DMS79 (cell line): ENCODE measurements at places on chromosomes 7 and 10.

DNA sequence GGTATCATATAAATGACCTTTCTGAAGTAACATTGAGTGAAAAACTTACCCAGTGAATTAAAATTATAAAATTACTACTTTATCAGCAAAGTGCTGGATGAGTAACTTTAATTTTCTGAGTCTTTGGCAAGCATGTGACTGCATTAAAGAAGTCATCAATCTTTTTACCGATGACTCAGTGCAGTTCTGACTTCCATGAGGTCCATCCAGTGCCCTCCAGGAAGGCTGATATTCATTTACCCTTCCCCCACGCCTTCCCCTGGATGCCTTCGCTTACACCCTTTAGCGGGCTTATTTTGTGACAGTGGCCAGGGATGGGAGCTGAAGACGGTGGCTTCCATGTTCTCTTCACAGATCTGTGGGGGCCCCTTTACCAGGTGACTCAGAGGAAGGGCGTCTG, 572.9 kb upstream of the PFKP start:
- DNase-seq, result no peak

DNA sequence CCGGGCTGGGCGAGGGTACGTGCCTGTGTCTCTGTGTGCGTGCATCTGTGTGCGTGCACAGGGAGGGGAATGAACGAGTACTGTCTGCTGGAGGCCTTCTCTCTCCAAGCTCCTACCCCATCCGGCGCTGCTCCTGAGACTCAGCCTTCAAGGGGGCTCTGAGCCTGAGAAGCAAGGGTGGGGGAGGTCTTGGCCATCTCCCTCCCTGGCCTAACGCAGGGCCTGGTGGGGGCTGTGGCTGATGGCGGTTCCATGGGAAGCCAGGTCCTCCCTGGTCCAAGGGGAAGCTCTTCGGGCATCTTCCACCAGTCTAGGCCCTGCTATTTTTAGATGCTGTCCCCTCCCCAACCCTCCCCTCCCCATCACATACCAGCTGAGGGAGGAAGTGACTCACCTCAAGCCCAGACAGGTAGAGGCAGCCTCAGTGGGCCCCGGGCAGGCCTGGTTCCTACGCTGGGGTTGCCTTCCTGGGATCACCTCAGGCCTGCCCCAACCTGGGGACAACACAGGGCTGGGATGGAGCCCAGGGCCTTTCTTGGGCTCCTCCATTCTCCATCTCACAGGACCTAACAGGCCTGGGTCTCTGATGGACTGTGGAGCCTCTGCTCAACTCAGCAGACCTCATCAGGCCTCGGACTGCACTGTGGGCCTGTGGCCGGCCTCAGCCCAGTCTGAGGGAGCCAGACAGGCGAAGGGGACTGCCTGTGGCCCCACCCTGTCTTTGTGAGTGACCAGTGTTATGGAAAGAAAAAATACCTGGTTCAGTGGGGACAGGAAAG, 32.2 kb downstream of the DNAJB12 start:
- DNase-seq, result no peak

DNA sequence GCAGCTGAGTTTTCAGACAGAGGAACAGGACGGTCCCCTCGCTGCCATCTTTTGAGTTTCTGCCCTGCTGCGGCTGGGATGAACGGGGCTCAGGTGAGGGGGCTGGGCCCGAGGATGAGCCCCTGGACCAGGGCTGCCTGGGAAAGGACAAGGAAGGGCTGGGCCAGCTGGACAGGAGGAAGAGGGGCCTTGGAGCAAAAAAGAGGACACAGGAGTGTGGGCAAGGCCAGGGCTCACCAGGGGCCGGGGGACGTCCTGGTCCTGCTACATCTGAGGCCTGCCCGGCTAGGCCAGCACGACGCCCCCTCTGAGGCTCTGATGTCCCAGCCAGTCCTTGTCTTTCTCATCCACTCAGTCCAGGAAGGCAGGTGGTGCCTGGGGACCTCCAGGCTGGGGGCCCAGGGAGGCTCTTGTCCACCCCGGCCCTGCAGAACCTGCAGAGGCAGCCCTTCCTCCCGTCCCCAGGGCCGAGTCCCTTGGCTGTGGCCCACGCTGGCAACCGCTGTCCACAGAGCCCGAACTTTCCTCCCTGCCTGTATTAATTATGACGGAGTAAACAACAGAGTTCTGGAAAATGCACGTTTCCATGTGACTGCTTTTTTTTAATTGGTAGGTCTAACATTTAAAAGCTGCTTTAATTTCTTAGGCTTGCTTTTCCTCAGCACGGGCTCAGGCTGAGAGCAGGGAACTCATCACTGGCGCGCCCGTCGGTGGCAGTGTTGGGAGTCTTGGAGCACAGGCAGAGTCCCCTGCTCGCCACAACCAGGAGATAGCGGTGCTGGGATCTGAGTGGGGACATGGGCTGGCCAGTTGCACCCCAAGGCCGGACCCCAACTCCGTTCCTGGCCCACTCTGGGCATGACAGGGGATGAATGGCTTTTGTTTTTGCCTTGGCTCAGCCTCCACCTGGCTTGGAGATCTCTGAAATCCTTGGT, 187.7 kb downstream of the ELFN1 start:
- DNase-seq, result no peak

DNA sequence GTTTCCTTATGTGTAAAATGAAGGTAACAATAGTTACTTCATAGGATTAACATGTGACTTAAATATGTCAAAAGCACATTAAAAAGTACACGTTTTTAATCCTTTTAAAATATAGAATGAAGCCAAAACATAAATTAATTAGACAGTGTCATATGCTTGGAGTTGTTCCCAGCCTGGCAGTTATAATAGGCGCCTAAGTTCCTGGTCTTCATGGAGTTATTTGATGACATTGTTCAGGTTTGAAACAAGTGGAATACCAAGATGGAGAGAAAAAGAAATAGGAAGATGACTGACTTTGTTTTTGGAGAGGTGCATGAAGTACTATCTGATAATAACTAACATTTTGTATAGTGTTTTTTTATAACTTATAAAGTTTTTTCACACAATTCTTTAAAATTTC, 67.3 kb downstream of the ZNRF2 start:
- DNase-seq, result no peak

- DNase-seq, result no peak
Measured at GRCh38 chr7:75596727-75597614, 104.9 kb downstream of the SPDYE5 start.

- DNase-seq, result no peak
Measured at GRCh38 chr10:124022066-124022465, 71.3 kb downstream of the CHST15 start.

- no peak for DNase-seq
Measured at GRCh38 chr7:24871770-24872169, 108.2 kb downstream of the OSBPL3 start.

DNA sequence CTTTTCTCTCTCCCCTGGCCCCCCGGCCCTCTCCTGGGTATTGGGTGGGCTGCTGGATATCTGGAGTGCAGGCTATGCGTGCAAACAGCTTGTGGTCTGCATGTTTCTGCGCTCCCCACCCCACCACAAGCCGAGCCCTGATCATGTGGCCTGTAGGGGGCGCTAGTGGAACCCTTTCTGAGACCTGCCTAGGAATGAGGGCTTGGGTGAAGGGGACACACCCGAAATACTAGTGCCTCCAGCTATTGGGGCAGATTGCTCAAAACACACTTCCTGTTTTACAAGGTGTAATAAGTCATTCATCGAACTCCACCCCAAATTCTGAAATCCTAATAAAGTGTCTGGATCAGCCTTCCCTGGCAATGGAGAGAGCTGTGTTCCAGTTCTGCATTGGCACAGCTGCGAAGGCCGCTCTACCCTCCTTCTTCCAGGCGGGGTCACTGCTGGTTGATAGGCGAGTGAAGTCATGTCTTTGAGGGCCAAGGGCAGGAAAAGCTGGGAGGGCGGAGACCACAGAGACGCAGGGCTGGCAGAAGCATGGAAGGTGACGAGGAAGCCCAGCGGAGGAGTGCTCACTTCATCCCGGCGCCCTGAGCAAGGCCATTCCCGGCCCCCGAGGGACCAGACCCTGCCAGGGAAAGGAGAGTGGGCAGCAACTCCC, 19.8 kb upstream of the PRRT4 start:
- DNase-seq, result no peak

DNA sequence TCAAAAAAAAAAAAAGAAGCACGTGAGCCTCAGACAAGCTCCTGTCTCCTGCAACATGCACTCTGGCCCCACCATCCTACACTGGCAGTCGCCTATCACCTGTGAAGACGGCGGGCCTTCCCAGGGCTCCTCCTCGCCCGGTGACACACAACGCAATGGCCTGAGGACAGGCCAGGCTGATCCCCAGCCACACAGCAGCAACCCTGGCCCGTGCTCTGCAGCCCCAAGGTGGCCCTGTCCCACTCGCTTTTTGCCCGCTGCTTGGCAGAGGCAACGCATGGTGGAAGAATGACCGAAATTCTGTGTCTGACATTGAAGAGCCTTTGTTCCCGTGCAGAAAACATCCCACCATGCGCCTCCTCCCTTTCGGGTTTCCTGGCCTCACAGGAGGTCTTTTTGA, 8.1 kb downstream of the RADIL start:
- DNase-seq, result no peak

DNA sequence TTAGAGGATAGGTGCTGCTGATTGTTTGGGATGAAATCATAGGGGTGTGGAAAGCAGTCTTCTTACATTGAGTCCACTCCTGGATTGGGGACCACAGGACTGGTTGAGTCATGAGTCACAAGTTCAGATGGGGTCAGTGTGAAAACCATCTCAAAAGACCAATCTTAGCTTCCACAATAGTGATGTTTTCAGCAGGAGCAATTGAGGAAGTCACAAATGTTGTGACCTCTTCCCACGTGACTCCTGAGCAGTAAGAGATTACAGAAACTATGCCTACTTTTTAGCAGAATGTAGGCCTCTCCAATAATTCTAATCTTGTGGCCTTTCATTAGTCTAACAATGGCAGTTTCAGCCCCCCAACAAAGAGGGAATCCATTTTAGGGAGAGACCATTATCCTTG, 256.9 kb upstream of the CDC14C start:
- DNase-seq, result no peak

GRCh38 chr7:26919906-26920493, 55.6 kb upstream of the SKAP2 start:
- DNase-seq, result no peak

- no peak for DNase-seq
Measured at GRCh38 chr10:11042357-11042756, 24.7 kb downstream of the CELF2 start.

DNA sequence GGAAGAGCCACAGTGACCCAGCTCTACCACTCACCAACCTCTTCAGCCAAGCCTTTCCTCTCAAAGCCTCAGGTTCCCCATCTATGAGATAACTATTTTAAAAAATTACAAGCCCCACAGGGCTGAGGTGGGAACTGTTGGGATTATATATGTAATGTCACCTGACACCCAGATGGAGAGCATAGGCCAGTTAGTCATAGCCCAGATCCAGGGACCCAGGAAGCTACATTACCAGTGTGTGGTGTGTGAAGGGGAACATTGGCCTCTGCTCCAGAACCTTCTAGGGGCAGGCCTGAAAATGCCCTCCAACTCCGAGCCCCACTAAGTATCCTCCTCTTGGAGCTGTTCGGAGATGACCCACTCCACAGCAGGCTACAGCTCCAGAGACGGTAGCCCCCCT, 162.4 kb downstream of the NRF1 start:
- DNase-seq, result no peak

DNA sequence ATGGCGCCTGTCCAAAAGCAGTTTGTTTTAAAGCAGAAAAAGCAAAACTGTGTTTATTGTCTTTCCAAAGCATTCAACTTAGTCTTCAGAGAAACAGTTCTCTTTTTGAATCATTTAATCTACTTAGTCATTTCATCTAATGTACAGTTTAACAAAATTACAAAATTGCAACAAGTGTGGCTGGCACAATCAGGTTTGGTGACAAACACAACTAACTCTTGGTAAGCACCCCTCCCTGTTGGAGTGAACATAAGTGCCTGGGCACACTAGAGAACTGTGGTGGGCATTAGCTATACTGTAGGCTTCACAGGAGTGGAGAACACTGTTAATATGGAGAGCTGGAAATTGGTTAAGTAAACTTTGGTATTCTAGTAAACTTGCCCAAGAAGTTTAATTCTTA, 6.9 kb downstream of the CREM start:
- DNase-seq, result no peak

DNA sequence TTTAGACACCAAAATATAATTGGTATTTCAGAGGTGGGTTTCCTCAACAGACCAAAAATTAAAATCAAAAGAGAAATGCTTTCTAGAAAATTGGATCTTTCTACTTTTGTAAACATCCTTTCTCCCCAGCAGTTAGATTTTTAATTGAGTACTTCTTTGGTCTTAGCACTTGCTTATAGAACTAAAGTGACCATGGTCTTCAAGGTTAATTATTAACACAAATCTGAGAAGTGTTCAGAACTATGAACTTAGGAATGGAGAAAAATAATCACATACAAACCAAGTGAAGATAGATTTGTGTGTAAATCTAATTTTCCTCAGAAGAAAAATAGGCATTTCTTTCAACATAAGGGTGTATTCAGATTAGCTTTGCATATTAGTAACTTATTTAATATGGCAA, 355.4 kb downstream of the ELMO1 start:
- DNase-seq, result no peak

DNA sequence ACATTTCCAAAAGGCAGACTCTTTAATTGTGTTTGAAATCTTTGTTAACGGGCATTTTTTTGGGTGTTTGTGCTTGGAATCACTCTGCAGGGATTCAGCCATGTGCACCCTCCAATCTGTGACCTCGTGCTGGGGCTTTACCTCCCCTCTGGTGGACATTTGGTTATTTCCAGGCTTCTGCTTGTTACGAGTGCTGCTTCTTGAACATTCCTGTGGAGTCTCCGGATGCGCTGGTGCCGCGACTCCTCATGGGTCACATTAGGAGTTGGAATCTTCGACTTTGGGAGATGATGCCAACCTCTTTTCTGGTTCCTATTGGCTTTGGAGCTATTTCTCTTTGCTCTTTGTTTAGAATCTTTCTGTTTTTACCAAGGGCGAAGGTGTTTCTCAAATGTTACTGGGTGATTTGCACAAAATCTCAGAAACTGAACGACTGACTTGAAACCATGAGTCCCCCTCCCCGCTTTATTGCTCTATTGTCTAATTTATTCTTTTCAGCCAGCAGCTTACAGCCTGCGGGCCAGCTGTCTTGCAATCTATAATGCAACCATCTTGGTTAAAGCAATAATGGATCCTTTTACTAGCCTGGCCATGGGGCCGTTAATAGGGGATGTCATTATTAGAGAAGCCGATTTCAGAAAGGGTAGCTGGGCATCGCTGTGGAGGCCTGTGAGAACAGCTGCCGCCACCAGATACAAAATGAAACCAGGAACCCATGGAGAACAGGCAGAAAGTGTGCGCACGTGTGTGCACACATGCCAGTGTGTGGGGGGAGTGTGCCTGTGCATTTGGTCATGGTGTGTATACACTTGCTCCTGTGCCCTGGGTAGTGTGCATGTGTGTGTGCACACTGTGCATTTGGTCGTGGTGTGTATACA, 9.9 kb upstream of the DPYSL4 start:
- no peak for DNase-seq

DNA sequence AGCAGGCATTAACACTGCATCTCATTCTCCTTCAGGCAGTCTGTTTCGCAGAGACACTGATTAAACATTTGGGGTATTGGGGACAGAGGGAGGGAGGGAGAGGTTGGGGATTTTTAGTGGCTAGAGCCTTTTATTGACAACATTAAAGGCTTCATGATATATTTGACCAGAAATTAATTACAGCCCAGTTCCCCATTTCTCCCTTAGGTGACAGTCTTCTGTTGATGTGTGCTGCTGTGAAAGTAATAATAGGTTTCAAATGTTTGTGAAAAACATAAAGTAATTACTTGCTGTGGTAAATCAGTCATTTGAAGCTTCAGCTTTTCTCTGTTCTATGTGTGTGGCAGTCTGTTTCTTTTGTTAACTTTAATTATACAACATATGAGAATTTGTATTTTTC, 105.3 kb upstream of the LRGUK start:
- DNase-seq, result no peak

- DNase-seq, result no peak
Measured at GRCh38 chr7:38306914-38307313, 33.5 kb upstream of the TARP start.

- DNase-seq, result no peak
Measured at GRCh38 chr7:113521468-113521867, 397.3 kb downstream of the PPP1R3A start.
